ENCODE measurements at places on chromosomes 13 and 19.

- no peak for DNase-seq
Observed at GRCh38 chr13:110322126-110322827, 15.2 kb downstream of the COL4A2 start.

GRCh38 chr19:46189971-46190888 lies 39.3 kb upstream of the IGFL1 start:
- DNase-seq = no peak

- DNase-seq = no peak
Observed at GRCh38 chr19:16164222-16164890, 9.0 kb downstream of the CIB3 start.

DNA sequence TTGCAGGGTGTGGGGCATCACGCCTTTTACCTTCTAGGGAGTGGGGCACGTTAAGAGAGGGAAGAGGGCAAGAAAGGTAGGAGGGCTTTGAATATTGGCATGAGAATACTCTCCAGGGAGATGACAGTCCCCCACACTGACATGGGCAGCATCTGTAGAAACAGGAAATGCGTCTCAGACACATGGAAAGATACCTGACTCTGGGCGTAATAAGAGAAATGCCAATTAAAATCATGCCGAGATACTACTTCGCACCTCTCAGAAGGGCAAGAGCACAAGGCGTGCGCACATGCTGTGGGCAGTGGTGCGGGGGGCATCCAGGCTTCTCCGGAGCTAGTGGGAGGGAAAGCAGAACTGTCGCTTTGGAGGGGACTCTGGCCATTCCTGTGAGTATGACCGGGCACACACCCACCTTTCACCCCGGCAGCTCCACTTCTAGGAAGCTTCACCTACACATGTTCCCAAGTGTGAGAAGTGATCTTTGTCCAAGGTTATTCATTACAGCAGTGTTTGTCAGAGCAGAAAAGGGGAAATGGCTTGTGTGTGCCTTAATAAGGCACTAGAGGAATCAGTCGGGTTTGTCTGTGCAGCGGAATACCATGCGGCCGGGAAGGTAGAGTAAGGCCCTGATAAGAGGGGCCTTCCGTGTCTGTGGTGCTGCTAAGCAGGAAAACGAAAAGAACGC lies 99.5 kb downstream of the SIPA1L3 start:
- DNase-seq = no peak

DNA sequence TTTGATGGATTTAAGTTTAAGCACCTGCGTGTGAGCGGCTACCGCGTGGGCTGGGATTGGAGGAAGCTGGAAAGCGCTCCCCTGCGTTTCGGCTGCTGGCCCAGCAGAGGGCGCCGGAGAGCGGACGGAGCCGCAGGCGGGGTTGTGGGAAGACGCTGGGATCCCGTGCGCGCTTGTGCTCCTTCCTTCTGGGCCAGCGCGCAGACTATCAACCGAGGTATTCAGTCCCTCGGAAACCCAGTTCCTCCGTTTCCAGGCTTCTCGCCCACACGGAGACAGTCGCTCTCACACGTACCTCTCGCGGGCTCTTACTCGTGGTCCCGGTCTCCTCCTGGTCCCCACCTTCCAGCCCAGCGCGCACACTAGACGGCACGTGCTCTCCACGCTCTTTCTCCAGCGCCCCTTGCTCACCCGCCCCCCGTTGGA lies 28.8 kb downstream of the EPN1 start:
- peak; percentile 30 for DNase-seq

DNA sequence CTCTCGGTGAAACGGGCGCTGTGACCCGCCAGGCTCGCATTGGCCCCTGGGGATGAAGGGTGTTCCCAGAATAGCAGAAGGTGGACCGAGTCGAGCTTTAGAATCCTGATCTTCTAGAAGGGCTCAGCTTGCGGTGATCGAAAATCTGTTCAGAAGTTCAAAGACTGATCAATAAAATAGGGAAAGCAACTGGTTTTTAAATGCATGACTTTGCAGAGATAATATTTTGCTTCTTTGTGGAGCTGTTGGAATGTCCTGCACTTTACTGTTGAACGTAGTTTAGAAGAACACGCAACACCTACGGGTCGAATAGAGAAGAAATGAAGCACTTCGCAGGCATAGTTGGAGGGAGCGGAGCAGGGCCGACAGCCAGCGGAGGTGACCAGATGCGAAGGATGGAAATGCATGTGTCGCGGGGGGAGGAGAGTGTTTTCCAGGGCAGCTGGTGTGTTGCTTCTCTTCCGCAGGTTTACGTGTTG lies 766 bp downstream of the CEBPG start:
- no peak for DNase-seq

DNA sequence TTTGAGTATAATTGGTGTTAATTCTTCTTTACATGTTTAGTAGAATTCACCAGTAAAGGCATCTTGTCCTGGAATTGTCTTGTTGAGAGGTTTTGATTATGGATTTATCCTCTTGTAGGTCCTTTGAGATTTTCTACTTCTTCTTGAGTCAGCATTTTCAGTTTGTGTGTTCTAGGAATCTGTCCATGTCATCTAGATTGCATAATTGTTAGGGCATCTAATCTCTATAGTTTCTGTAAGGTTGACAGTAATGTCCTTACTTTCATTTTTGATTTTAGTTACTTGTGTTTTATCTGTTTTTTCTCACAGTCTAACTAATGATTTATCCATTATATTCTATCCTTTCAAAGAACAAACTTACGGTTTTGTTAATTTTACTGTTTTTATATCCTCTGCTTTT lies 492.0 kb downstream of the FGF9 start:
- no peak for DNase-seq
